ENCODE measurements at places on chromosomes 13 and 19.
A peak's percentile ranks its signal among the peaks of the same experiment; 100 is the strongest.

DNA sequence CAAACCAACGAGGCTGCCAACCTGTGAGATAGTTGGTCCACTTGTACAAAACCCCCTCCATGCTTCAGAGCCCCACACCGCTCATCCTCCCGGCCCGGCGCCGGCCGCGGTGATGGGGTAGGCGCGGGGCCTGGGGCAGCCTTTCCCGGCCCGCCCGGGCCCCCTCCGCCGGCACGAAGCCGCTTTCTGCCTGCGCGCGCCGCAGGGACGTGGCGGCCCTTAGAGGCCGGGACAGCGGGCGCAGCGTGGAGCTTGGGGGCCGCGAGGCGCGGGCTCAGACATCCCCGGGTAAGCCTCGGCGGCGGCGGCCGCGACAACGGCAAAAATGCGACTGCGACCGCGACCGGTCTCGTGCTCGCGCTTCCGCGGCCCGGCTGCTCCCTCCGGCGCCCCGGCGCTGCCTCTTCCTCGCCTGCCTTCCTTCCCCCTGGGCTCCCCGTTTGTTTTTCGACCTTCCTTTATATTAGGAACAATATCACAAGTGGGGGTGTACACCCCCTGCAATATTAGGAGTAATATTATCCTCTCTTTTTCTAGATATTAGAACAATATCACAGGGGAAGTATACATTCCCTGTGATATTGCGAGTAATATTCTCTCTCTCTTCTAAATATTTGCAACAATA, 53.9 kb upstream of the CEACAM21 start:
- DNase-seq: no peak

- DNase-seq: no peak
These were observed 1537.4 kb downstream of the SLITRK1 start for GRCh38 chr13:82344867-82345266.

GRCh38 chr13:76730220-76730619, 156.0 kb downstream of the KCTD12 start:
- DNase-seq: peak; percentile 23

- no peak for DNase-seq
These were observed 133.8 kb downstream of the CRYL1 start for GRCh38 chr13:20391597-20392452.

- DNase-seq: no peak
These were observed 408.1 kb upstream of the NBEA start for GRCh38 chr13:34533941-34534340.

DNA sequence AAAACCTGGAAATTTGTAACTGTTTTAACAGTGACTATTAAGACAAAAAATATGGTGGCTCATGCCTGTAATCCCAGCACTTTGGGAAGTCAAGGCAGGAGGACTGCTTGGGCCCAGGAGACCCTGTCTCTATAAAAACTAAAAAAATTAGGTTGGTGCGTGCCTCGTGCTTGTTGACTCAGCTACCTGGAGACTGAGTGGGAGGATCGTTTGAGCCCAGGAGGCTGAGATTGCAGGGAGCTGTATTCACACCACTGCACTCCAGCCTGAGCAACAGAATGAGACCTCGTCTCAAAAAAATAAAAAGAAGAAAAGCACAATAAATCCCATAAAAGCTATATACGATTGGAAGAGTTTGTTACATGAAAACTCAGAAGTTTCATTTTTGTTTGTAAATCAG, 23.7 kb downstream of the KLF5 start:
- DNase-seq: no peak

DNA sequence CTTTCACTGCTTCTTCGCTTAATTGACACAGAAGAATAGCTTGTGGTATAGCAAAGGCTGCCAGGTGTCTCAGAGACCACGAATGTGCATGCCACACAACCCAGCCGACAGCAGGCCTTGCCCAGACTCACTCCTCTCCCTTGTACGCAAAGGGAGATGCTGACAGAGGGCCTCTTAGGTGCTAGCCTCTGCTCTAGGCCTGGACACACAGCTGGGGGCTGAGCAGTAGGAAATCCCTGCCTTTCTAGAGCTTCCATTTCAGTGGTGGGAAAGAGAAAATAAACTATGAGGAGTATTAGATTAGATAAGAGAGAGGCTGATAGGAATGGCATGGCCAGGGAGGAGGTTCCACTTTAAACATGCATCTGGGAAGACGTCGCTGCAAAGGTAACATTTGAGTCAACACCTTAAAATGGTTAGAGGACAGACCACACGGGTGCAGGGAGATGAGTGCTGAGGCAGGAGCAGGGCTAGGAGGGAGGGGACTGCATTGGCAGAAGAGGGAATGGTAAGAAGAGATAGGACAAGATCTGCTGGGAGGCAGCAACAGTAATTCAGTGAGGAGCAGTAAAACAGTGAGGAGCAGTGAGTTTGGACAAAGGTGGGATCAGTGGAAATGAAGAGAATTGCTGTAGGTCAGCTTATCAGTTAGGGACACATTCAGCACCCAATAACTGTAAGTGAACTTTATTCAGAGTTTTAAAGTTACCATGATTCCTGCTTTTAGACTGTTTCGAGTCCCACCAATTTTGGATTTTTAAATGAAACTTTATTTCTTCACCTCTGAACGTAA, 100.0 kb downstream of the RNF17 start:
- no peak for DNase-seq

GRCh38 chr19:19468424-19469050, 46.8 kb downstream of the TSSK6 start:
- DNase-seq: no peak

GRCh38 chr19:19110410-19111135, 27.7 kb downstream of the TMEM161A start:
- peak; percentile 20 for DNase-seq

DNA sequence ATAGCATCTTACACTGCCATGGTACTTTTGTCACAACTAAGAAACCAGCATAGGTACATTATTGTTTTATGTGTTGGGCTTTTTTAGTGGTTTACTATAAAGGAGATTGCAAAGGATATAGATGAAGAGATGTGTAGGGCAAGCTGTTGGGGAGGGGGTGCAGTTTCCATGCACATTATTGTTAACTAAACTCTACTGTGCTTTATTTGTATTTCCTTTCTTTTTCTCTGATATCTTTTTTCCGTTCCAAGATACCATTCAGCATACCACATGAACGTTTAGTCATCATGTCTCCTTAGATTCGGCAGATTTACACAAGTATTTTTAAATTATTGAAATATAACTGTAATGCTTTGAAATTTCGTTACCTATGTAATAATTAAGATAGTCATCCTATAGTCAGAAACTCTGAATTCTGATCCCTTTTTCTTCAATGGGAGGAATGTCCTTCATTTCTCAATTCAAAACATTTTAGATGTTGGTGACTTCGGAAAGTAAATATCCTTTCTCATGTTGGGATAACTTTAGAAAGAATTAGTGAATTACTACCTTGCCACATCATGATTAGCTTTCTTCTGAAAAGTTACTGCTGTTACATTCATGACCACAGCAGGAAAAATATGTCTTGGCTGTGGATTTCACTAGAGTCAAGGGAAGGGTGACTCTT, 82.8 kb downstream of the FRY start:
- no peak for DNase-seq

- DNase-seq: no peak
These were observed 12.1 kb upstream of the SPART start for GRCh38 chr13:36358175-36358718.

GRCh38 chr19:7917267-7918061, 2.7 kb upstream of the SNAPC2 start:
- peak; percentile 46 for DNase-seq

DNA sequence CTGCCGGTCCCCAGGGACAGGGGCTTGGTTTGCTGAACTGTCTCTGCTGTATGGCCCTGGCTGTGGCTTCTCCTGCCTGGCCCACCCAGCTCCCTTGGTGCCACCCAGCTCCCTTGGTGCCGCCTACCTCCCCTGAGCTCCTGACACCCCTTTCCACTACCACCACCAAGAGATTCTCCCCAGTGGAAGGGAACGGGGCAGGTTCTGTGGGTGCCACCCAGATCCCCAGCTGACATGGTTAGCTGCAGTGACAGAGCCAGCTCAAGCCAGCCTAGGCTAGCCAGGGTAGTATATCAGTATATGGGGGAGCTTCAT, 28.5 kb upstream of the POP4 start:
- no peak for DNase-seq

- DNase-seq: no peak
These were observed 200.2 kb downstream of the COL4A1 start for GRCh38 chr13:110106726-110107125.

DNA sequence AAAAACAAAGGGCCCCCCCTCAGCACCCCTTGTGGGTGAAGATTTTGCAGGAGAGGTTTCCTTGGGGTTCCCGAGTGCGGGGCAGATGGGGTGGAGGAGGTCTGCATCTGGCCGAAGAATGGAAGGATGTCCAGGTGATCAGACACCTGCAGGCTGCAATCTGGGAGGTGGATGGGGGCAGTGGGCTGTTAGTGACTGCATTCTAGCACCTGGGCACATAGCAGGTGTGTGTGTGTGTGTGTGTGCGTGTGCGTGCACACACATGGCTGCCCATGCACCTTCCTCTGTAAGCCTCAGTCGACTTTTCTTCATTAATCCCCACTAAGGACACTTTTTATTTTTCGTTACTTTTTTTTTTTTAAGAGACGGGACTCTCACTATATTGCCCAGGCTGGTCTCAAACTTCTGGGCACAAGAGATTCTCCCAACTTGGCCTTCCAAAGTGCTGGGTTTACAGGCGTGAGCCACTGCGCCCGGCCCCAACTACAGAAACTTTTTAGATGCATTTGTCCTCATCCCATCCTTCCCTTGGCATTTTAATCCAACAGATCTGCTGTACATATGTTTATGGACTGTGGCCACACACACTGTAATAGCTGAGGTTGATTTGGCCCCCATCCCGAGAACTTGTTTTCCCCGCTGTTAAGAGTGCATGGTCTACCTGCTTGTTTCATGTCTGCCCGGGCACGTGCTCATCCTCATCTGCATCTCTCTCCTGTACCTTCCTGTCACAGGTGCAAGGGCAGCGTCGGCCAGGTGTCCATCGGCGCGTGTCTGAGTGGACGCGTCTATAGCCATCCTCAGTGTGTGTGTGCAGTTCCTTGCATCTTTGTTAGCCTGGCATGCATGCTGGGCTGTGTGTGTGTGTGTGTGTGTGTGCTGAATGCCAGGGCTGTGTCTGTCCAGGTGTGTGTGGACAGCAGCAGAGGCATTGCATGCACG, 731 bp downstream of the MAG start:
- no peak for DNase-seq

GRCh38 chr13:100090861-100091260, 2.0 kb downstream of the PCCA start:
- no peak for DNase-seq

DNA sequence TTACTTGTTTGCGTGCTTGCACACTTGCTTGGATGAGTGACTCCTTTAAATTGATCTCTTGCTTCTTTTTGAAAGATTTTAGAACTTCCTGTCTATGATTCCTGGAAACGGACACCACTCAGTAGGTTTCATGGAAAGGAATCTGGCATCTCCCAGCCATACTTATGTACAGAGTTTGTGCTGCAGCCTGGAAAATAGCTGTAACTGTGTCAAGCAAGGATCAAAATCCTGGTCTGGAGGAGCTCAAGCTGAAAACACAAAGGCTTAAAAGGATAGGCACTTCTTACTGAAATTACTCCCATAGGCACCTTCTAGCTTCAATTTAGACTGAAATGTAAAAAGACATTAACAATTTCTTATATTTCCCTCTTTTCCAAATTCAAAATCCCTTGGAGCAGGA, 1.4 kb upstream of the FREM2 start:
- DNase-seq: no peak

DNA sequence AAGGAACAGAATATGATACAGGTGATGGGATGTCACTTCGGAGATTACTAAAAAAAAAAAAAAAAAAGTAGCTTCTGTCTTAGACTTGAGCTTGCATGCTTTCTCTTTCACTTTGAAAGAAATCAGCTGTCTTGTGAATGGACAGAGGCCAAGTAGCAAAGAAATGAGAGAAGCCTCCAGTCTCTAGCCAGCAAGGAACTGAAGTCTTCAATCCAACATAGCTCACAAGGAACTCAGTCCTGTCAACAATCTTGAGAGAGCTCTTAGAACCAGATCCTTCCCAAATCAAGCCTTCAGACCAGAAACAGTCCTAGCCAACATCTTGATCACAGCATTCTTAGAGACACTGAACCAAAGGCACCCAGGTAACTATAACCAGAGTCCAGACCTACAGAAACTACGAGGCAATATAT, 7.7 kb downstream of the N4BP2L2 start:
- DNase-seq: peak; percentile 36

- DNase-seq: peak; percentile 92
These were observed 290.0 kb downstream of the MZT1 start for GRCh38 chr13:72437458-72437857.

DNA sequence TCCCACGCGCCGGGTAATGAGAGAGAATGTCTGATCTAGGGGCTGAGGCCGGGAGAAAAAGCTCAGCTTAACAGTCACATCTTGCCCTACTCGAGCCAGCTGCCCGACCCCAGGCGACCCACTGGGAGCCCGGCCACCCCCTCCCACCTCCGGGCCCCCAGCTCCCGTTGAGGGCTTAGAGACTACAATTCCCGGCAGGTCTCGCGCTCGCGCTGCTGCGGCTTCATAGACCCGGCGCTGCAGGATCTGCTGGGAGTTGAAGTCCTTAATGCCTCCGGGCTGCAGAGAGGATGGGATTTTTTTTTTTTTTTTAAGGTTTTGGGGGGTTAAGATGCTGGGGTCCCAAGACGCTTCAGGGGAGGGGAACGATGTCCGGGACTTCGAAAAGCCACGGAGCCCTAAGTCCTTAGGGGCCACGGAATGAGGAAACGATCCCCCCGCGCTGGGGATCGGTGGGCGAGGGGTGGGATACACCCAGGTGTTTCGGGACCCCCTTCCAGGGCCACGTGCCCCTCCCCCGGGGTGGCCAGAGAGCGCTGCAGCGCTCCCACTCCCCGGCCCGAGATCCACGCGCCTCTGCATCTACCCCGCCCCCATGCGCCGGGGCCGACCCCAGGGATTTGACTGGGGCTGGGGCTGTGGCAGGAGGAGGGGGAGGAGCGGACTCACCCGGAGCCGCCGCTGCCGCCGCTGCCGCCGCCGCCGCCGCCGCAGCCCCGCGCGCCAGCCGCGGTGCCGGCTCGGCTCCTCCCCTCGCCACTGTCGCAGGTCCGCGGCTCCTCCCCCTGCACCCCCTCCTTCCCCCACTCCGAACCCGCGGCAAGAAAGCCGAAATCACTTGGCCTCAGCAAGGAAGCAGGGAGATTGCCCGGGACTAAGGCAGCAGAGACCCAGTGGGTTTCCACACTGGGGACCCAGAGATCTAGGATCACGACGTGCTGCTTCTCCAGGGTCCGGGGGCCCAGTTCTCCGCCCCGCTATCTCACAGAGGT, at the start of gene SYT3:
SYT3 (minus strand) TSS at position 761 of the 992 bp plus-strand sequence. CDS start 2,470 bp downstream, outside the sequence.
- peak; percentile 29 for DNase-seq

DNA sequence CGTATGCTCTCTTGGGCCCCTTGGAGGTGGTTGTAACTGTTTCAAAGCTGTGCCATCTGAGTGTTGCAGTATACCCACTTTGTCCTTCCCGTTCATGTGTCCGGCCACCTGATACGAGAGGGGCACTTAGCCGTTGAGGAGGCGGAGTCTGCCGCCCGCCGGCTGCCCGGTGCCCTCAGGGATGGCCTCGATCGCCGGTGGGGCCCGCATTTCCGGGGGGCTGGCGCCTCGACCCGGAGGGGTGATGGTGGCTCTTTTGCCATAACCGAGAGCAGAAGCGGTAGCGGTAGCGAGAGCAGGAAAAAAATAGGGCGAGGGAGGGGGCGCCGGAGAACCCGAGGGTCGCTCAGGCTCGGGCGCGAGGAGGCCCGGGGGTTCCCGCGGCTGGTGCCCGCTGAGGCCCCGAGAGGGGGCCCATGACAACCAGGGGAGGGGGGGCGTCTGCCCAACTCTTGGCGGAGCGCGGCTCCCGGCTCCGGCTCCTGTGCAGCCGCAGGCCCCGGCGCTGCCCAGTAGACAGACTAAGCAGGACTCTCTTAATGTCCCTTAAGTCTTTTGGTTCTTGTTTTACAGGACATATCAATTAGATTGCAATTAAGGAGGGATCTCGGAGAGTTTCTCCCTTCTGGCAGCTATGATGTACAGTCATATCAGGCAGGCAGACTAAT, 342.7 kb upstream of the SGCG start:
- DNase-seq: no peak

Data from fibroblast of skin of right biceps (primary cell).